ENCODE measurements at places on chromosomes 6 and 20.

DNA sequence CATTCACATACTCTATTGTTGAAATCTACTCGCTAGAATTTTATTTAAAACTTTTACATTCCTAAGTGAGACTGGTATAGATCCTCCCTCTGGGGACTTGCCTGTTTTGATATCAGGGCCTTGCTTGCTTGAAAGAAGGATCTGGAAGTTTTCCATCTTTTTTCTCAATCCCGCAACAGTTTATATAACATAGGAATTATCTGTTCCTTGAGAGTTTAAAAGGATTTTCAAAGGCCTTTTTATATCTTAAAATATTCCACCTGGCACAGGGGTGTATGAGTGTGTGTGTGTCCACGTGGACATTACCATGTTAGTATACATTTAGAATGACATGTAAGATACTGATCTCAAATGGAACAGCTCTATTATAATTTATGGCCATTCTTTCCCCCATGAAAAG, 96.3 kb downstream of the TRERF1 start:
- DNase-seq, result no peak

DNA sequence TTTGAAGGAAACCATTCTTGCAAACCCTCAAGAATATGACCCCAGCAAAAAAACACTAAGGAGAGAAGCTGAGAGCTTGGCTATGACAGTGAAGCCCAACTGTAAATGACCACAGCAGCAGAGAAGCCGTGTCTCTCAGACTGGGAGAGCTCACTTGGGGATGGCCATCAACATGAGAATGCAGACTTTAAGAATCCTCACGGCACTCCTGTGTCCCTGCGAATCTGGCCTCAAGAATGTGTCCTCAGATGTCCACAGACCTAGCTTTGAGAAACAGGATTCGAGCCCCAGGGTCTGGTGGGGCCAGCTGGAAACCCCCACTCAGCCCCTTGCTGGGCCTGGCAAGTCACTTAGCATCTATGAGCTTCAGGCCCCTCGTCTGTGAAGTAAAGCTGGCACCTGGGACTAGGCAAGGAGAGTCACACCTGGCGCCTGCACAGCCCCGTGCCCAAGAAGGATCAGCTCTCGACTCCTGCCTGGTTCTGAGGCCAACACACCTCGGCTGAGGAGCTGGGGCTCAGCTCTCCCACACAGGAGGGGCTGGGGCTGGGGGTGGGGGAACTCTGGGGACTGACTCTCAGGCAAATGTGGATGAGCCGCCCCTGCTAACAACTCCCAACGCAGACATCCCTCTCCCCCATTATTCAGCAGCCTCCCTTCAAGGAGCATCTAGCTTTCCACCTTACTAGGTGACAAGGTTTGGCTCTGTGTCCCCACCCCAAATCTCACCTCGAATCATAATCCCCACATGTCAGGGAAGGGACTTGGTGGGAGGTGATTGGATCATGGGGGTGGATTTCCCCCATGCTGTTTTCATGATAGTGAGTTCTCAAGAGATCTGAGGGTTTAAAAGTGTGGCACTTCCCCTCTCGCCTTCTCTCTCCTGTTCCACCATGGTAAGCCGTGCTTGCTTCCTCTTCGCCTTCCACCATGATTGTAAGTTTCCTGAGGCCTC, 97.7 kb downstream of the GRM4 start:
- DNase-seq, result no peak

GRCh38 chr20:58753267-58753921, 60.8 kb downstream of the NPEPL1 start:
- DNase-seq, result no peak

GRCh38 chr6:12047792-12048432, 35.8 kb downstream of the HIVEP1 start:
- no peak for DNase-seq
